ENCODE measurements at places on chromosomes 4 and X. TPM values are rescaled to one million over a fixed set of nuclear protein-coding genes. Genes with fewer than 3 reads are reported as not detected.
A peak's percentile ranks its signal among the peaks of the same experiment; 100 is the strongest.

The CFP gene
- total RNA-seq, result not detected

DNA sequence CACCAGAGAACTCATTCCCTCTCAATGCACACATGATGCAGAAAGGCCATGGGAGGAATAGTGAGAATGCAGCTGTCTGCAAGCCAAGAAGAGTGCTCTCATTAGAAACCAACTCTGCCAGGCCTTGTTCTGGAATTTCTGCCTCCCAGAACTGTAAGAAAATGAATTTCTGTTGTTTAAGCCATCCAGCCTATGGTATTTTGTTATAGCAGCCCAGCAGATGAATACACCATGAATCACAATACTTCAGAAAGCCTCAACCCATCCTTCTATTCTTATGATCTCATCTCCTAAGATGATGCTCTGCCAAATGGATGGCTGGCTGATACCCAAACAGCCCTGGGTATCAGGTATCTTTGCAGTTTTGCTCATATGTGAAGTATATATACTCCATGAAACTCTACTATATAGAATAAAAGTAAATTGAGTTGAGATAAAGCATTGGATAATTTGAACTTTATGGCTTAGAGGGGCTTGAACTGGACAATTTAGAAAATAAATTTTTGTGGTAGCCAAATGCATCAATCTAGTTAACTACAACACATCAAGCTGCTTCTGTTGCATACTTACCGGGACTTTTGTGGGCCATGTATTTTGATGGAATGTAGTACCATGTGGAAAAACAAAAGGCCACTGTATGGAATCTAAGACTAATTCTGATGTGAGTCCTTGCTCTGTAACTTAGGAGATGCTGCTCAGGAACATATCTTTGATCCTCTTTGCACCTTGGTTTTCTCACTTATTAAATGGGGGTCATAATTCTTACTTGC, 245.9 kb downstream of the HS3ST1 start:
- DNase-seq, result peak; percentile 5

DNA sequence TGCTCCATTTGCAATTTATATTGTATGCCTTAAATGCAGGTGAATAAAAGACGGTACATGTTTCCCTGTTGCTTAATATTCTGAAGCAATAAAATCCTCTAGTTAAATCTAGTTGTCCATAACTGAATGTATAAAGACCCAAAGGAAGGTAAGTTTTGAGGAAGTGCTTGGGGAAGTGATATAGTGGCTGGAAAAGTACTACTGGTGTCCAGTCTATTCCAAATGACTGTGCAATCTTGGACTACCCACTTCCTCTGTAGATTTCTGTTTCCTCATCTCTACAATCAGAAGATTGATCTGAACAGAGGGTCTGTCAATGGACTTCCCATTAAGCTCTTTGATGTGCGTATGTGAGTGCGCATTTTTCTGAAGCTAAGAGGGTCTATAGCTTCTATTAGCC, 17.0 kb downstream of the SNCA start:
- DNase-seq, result no peak

- peak; percentile 81 for DNase-seq
These were observed 47.8 kb downstream of the TMA16 start for GRCh38 chr4:163542275-163542674.

GRCh38 chr4:48270951-48271473, 1.4 kb upstream of the TEC start:
- DNase-seq, result no peak

The SERTM2 gene
- total RNA-seq, result not detected

DNA sequence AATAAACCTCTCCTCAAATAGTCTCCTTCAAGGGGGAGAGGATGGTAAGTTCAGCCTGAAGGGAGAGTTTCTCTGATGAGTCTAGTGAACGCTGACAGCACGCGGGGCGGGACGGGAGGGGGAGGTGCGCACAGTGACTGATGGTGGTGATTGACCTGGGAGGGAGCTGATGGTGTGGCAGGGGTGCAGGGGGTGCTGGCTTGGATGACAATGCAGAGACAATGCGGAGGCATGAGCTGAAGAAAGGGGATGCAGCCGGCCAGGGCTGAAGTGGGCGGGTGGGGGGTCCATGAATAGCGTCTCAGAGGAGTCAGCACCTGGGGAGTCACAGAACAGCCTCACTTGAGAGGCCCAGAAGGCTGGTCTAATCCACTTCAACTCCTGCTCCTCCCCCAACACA, 142.5 kb upstream of the PJA1 start:
- DNase-seq, result no peak

GRCh38 chr4:152398060-152398459, 137.8 kb downstream of the FBXW7 start:
- DNase-seq, result no peak

DNA sequence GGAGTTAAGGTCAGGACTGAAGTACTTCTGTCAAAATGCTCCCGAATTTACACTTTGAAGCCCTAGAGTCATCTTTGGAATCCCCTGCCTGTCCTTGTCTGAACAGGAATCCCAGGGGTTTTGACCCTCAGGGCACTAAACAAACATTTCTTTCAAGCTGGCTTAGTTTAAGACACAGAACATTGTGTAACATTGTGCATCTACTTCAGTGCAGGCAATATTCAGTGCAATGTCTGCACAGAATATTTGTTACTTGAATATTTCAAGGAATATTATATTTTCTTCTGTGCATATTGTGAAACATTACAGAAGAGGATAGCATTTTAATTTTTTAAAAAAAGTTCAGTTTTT, 763.4 kb downstream of the PCDH18 start:
- no peak for DNase-seq

DNA sequence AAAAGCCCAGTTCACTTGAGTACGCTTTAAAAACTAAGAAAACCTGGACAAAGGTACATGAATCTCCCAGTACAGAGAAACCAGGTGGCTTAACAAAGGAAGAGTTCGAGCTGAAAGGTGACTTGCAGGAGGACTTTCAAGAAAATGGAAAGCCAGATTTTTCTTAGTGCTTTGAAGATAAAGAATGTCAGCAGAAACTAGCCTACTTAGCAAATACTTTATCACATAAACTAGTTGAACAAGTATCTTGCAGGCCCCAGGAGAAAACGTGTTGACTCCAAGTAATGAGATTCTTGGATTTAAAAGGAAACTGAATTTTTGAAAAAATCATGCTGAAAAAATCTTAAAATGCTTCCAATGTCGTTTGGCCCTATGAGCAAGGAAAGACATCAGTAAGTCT, 26.4 kb downstream of the CDKN2AIP start:
- no peak for DNase-seq

DNA sequence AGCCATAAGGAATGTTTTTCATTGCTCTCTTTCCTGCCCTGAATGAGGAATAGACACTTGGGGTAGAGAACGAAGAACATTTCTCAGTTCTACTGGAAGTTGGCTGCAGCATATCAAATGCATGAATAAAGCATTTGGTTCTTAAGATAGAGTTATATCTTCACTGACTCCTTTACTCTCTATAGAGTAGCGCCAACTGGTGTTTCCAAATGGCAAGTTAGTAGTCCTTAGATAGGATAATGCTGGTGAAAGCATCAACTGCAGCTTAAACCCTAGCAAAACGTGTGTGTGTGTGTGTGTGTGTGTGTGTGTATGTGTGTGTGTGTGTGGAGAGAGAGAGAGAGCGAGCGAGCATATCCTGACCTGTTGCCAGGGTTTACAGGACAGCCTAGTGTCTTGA, 62.2 kb upstream of the FRMPD4 start:
- DNase-seq, result peak; percentile 41

The AMER1 gene
- 5.3 TPM for total RNA-seq

Data from M059J (cell line).